ENCODE measurements at places on chromosomes 4 and X.

DNA sequence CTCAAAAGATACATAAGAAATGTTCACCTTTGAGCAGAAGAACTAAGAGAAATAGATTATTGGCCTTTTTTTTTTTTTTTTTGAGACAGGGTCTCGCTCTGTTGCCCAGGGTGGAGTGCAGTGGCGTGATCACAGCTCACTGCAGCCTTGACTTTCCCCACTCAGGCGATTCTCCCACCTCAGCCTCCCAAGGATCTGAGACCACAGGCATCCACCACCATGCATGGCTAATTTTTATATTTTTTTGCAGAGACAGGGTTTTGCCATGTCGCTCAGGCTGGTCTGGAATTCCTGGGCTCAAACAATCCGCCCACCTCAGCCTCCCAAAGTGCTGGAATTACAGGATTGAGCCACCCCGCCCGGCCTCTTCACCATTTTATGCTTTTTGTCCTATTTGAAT lies 2.9 kb upstream of the TLR6 start:
- DNase-seq = no peak

DNA sequence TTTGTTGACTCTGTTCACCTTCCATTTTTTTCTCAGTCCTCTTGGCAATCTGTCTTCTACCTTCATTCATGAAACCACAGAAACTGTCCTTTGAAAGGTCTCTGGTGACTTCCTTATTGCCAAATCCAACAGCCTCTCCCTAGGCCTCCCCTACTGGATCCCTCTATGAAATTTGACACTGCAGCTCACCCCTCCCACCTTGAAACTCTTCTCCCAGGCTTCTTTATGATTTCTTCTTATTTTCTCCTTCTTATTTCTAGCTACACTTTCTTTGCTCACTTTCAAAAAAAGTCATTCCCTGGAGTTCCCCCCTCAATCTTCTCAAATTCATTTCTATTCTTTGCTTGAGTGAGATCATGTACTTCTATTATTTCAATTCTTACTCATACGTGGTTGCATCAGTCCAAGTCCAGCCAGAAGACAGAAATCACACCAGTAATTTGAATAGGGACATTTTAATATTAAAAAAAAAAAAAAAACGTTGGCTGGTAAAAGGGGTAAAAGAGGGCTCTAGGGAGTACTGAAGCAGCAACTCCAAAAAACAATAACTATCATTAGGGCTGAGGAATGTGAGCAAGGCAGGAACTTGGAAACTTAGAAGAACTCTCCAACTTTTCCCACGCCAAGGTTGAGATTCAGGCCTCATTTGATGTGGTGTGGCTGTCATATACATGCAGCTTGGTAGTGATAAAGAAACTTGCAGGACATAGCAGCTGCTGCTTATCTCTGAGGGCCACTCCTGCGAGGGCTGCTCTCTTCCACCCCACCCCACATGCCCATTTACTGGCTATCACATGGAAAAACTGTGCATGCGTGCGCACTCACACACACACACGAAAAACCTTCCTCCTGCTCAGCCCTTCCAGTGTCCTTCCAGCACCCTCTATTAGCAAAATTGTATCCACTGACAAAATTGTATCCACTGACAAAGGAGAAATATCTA lies 169.8 kb upstream of the GALNT7 start:
- no peak for DNase-seq

DNA sequence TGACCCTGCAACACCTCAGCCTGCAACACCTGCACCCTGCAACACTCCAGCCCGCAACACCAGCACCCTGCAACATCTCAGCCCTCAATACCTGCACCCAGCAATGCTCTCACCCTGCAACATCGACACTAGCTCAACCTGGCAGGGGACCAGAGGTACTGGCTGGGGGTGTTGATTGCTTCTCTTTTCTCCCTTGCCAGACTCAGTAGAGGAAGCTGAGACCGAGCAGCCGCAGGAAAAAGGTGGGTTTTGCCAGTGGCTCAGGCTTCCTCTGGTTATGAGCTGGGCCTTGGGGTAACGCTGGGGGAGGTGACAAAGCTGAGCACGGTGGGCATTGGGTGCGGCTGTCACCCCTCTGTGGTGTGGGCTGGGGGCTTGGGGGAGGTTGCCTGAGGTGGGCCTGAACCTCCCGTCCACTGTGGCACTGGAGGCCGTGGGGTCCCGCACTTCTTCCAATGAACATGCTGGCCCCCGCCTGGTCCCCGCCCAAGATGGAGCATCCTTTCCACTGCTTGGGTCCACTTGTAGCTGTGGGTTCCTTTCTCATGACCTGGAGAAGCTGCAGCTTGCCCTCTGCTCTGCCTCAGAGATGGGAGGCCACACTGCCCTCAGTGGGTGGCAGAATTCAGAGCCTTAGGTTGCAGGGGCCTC lies 26.0 kb downstream of the SH3TC1 start:
- DNase-seq = no peak

DNA sequence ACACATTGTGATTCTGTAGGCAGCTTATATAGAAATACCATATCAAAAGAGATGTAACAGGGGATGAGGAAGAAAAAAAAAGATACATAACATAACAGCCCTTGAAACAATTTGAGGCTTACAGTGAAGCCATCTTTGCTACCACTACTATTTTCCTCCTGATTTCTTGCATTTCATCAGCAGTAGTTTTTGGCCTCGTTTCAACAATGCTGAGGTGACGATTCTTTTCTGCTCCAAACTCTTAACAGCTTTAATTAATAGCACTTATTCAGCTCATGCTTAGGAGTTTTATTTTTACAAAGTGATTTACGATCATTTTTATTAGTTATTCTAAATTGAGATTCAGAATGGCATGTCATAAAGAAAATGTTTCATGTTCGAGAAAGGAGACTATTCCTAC lies 163.2 kb downstream of the DCK start:
- no peak for DNase-seq

- no peak for DNase-seq
These were observed 63.2 kb downstream of the CPEB2 start for GRCh38 chr4:15065516-15065915.

- no peak for DNase-seq
These were observed 93.6 kb upstream of the CPEB2 start for GRCh38 chr4:14908635-14909034.

- no peak for DNase-seq
These were observed 18.3 kb upstream of the PITX2 start for GRCh38 chr4:110641218-110641617.

Measured in stimulated activated CD4-positive, alpha-beta T cell treated with anti-CD3 and anti-CD28 coated beads, Interleukin-2, amount 100 ng/mL, for 24 hours (primary cell).